ENCODE measurements at places on chromosomes 6 and 20.

DNA sequence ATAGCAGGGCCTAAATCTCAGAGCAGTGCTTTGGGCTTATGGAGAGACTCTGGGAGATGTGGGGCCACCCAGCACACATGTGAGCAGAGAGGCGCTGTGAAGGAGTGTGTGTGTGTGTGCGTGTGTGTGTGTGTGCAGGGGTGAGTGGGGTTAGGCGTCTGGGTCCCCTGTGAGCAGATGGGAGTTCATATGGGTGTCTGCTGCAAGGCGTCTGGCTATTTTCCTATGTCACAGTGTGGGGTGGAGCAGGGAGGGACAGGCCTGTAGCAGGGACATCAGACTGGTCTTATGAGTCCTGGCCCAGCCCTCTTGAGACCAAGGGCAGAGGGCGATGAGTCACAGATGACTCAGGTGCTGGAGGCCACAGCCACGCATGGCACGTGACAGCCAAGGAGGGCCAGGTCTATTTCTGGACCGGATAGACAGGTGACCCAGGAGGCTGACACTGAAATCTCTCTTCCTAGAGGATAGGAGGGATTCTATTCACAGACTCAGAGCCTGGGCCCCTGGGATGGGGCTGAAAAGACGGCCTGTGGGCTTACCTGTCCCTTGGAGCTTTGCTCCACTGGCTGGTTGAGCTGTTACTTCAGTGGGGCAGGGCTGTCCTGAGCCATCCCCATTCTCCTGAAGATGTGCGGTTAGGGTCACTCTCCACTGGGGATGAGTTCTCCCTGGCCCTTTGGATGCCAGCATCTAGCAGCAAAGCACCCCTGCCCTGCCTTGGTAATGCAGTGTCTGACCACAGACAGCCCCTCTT, 28.9 kb downstream of the VEGFA start:
- peak; percentile 91 for DNase-seq

GRCh38 chr20:13118676-13119075, 102.4 kb upstream of the ISM1 start:
- no peak for DNase-seq

- no peak for DNase-seq
These were observed 650.7 kb downstream of the KIF16B start for GRCh38 chr20:15922556-15922955.

DNA sequence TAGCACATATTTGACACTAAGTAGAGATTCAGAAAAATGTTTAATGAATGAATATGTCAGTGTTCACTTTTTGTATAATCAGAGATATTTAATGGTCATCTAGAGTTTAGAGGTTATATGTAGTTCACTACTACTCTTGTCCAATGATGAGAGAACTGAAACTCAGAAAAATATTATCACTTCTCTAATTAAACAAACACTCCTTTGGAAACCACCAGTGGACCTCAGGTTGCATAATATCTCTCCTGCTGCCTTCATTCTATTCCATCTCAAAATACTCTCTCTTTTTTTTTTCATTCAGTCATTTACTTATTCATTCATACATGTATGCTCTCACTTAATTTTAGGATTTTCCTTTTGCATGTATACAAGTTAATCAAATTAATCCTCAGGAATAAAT, 423.1 kb upstream of the RNF217 start:
- DNase-seq = no peak

DNA sequence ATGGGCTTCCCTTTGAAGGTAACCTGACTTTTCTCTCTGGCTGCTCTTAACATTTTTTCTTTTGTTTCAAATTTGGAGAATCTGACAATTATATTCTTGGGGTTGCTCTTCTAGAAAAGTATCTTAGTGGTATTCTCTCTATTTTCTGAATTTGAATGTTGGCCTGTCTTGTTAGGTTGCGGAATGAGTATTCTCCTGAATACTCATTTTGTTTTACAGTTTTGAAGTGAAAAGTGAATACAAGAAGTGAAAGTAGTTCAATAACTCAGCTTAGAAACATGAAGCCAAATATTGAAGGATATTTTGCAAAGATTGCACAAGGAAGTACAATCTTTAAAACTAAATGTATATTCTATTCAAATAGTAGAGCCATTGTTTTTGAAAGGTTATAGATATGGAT, 120.2 kb upstream of the MAP3K4 start:
- no peak for DNase-seq

DNA sequence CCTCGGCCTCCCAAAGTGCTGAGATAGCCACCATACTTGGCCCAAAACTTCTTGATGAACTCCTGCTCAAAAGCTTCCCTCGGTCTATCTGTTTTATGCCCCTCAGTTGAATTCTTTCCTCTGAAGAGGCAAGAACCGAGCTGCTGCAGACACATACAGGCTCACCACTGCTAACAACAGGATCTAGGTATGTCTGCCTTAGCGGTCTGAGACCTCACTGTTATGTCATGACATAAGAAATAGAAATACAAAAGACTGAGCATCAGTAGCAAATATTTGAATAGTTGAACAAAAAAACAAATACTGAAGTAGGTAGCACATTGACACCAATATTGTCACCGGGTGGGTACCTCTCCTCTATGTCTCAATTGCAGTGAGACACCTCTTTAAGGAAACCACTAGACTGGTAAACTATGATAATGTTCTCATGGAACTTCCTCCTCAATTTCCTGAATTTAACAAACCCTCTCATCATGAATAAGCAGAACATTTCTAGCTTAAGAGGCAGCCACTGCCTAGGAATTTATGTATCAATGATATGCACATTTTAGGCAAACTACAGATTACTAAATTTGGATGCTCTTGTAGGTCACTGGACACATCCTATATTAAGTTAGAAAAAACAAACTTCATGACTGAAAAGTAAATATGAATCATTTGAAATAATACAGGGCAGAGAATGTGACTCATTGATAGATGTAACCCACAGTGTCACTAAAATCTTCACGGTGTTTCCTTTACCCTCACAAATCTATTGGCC, 9.4 kb upstream of the STXBP5 start:
- no peak for DNase-seq

- DNase-seq = no peak
These were observed 24.8 kb upstream of the VSTM2L start for GRCh38 chr20:37877832-37878772.

GRCh38 chr6:90572856-90573255, 14.0 kb downstream of the MAP3K7 start:
- DNase-seq = no peak

DNA sequence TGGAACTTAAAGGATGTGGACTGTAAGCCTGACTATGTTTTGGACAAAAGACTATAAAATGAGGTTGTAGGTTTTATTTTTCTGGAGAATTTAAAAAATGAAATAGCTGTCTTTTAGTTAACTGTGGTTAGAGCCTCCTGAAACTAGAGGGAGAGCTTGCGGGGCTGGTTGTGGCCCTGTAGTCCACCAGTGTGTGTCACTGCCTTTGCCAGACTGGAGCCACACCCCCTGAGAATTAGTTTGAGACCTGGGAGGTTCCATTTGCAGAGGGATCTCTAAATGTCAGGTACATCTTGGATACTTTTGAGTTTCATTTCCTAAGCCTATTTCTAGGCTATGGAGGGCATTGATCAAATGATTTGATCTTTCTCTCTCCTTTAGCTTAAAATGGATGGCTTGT, 20.8 kb downstream of the ZC2HC1B start:
- DNase-seq = no peak

GRCh38 chr6:29708432-29709179, 14.6 kb upstream of the HLA-F start:
- no peak for DNase-seq

GRCh38 chr6:111230351-111231089, 143.2 kb downstream of the SLC16A10 start:
- no peak for DNase-seq

- DNase-seq = peak; percentile 16
These were observed 15.5 kb downstream of the ZNF831 start for GRCh38 chr20:59178983-59179595.

- no peak for DNase-seq
These were observed 147.2 kb upstream of the AKAP12 start for GRCh38 chr6:151092591-151092990.

DNA sequence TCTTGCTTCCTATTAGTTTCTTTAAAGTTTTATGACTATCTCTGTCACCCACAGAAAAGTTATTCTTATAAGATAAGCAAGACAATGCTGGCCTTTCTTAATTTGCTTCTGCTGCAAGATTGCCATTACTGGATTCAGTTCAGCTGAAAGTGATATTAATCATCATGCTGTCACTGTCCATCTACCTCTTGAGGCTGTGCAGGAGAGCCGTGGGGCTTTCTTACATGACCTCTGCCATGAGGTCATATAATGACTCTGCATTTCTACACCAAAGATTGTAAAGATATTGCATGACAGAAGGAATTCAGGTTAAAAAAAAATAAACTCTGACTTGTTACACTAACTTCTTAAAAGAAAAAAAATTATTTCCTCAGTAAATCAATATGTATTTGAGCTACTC, 106.9 kb downstream of the TRDN start:
- no peak for DNase-seq

Data from colonic mucosa (tissue), 4 donors.